ENCODE measurements at places on chromosomes 4 and X. TPM values are rescaled to one million over a fixed set of nuclear protein-coding genes. Genes with fewer than 3 reads are reported as not detected.
A peak's percentile ranks its signal among the peaks of the same experiment; 100 is the strongest.

DNA sequence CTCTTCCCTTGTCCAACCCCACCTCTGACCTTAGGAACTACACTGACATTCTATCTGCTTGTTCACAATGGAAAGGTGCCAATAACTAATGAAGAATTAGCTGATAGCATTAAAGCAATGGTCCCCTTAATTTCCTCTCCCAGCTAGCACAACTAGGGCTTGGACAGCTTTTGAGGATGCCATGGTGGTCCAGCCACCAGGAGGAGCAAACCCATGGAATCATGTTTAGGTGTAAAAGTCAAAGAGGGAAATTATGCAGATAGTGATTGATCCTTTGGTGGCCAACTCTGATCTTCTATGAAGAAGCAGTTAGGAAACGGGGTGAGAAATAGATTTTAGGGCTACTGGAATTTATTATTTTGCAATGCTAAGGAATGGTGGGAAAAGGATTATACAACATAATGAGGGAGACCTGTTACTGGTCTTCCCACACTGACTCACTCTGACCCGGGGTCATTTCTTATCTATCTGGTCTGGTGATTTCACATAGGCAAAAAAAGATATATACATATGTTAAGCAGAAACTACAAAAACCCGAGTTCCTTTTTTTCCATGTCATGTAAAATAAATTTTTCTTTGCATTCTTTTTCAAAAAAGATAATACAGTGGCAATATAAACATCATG is 45.8 kb upstream of the FBXW7 start:
- DNase-seq = no peak
- H3K36me3 ChIP-seq = no peaks in the 10 kb centered on the region
- peaks cover 9% of the 10 kb centered on the region for H3K4me1 ChIP-seq
- H3K27me3 ChIP-seq = peaks cover 3% of the 10 kb centered on the region
- no peak overlapping the region for H3K4me3 ChIP-seq

Gene OPRPN
- not detected for total RNA-seq

- H3K4me3 ChIP-seq = no peak overlapping the region
- H3K36me3 ChIP-seq = no peaks in the 10 kb centered on the region
- no peaks in the 10 kb centered on the region for H3K27me3 ChIP-seq
- H3K4me1 ChIP-seq = no peaks in the 10 kb centered on the region
- no peak overlapping the region for H3K27ac ChIP-seq
- no peak for DNase-seq
These were observed 68.0 kb downstream of the YIPF7 start for GRCh38 chr4:44583393-44583792.

GRCh38 chr4:163613383-163613782 is 118.9 kb downstream of the TMA16 start:
- H3K36me3 ChIP-seq = no peaks in the 10 kb centered on the region
- no peaks in the 10 kb centered on the region for H3K27me3 ChIP-seq

- H3K27me3 ChIP-seq = peaks cover 1% of the 10 kb centered on the region
- no peak for DNase-seq
- H3K4me1 ChIP-seq = no peaks in the 10 kb centered on the region
- no peaks in the 10 kb centered on the region for H3K36me3 ChIP-seq
- H3K27ac ChIP-seq = no peak overlapping the region
These were observed 70.8 kb upstream of the HHIP start for GRCh38 chr4:144575181-144575580.

DNA sequence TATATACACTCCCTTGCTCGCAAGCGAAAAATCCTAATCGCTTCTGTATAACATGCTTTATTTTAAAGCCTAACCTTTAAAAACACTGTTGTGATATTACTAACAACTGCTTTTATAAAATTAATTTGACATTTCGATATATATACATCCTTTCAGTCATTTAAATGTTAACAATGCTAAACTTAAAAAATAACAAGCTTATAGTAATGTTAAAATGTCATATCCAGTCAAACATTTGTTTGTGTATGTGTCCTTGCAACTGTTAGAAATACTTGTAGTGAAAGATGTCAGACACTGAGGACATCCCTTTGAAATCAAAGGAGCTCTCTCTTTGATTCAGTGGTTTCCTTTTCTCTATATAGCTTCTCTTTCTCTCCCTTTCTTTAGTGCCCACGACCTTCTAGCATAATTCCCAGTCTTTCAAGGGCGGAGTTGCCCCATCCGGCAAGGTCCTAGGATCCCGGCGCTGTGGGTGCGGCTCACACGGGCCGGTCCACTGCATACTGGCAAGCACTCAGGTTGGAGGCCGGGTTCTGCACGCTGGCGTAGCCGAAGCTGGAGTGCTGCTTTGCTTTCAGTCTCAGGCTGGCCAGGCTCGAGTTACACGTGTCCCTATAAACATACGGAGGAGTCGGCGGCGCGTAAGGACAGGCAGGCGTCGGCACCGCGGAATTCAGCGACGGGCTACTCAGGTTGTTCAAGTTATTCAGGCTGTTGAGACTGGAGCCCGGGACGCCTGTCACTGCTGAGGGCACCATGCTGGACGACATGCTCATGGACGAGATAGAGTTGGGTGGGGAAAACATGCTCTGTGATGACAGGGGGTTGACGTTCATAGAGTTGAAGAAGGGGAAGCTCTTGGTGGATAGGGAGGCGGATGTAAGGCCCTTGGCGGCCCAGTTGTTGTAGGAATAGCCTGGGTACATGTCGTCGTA is 5.0 kb downstream of the PITX2 start:
- H3K4me3 ChIP-seq = no peak overlapping the region
- peaks cover 12% of the 10 kb centered on the region for H3K4me1 ChIP-seq
- no peak for DNase-seq
- peak overlapping the region; percentile 62 for H3K27ac ChIP-seq
- peaks cover 94% of the 10 kb centered on the region for H3K27me3 ChIP-seq
- H3K36me3 ChIP-seq = peaks cover 8% of the 10 kb centered on the region

DNA sequence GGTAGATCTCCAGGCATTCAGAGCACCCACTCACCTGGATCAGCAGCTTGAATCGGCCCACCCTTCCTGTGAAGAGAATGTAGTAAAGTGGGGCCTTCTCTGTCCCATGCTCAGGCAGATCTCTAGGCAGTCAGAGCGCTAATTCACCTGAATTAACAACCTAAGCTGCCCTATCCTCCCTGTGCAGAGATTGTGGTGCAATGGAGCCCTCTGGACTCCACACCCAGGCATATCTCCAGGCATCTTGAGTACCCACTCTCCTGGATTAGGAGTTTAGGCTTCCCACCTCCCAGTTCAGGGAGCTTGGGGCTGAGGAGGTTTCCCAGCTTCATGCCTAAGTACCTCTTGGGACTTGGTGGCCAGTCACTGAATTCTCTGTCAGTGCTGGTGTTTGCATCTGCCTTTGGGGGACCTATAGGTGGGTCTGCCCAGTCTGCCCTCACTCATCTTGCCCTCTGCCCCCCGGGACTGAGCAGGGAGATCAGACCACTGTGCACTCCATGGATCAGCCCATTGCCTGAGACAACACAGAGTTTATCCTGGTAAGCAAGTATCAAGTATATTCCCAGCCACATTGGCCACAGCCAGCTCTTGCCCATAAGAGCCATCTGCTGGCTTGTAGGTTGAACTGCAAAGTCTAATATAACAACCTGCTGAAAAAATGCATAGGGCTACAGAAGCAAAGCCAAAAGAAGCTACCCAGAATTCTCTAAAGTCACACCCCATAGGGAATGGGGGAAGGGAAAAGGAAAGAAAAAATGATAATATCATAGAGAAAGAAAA is 372.9 kb downstream of the KLHL13 start:
- no peaks in the 10 kb centered on the region for H3K4me1 ChIP-seq
- H3K36me3 ChIP-seq = no peaks in the 10 kb centered on the region
- H3K4me3 ChIP-seq = no peak overlapping the region
- no peak overlapping the region for H3K27ac ChIP-seq
- no peak for DNase-seq
- H3K27me3 ChIP-seq = no peaks in the 10 kb centered on the region

Gene ZNF630
- 0.52 TPM for total RNA-seq

Gene RAB9B
- total RNA-seq = 0.40 TPM

- no peak overlapping the region for H3K27ac ChIP-seq
- DNase-seq = no peak
- H3K4me1 ChIP-seq = peaks cover 19% of the 10 kb centered on the region
- H3K27me3 ChIP-seq = peaks cover 5% of the 10 kb centered on the region
- H3K36me3 ChIP-seq = peaks cover 10% of the 10 kb centered on the region
These were observed 11.2 kb upstream of the TSPAN5 start for GRCh38 chr4:98669577-98669976.

Gene F11
- not detected for total RNA-seq

DNA sequence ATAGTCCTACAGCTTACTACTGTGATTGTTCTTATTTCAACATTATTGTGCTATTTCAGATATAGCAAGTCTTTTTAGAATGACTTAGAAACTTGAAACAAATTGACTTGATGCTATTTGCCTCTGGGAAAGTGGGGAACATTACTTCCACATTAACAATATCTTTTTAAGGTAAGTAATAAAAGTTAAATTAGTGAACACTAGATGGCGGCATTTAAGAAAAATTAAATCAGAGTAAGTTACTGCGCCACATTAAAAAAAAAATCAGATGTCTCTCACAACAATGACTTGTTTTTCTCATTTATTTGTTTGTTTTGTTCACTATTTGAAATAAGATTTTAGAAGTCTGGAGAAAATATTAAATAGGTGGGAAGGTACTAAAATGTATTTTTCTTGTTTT is 1026.9 kb upstream of the SLIT2 start:
- no peak overlapping the region for H3K27ac ChIP-seq
- no peaks in the 10 kb centered on the region for H3K4me1 ChIP-seq
- DNase-seq = no peak
- no peak overlapping the region for H3K4me3 ChIP-seq

DNA sequence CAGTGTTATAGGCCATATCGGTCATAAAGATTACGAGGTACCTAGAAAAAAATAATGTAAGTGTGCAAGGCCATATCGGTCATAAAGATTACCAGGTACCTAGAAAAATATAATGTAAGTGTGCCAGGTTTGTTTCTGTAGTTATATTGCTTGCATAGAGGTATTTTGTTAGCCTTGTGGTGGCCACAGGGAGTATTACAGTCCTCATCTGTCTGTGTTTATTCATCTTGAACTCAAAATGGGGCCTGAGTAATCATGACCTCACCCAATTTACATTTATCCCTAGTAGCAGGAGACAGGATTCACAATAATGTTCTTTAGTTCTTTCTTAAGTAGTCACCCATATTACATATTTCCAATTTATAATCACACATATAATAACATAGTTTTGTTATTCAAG is 459.7 kb downstream of the MID1IP1 start:
- no peak overlapping the region for H3K4me3 ChIP-seq
- H3K27ac ChIP-seq = no peak overlapping the region
- H3K36me3 ChIP-seq = no peaks in the 10 kb centered on the region

Gene SUPT20HL1
- not detected for total RNA-seq

DNA sequence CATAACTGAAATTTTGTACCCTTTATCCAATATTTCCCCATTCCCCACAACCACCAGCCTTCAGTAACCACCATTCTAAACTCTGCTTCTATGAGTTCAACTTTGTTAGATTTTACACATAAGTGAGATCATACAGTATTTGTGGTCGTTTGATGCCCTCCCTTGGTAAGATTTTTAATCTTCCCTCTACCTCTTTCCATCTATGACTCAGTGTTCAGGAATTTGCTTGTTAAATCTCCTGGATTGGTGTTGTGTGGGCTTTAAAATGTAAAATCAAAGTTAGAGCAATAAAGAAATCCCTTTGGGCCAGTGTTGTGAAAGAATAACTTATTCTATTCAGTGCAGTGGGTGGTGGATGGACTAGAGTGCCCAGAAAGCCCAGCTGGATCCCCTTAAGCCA is 37.4 kb downstream of the SLC16A2 start:
- no peaks in the 10 kb centered on the region for H3K36me3 ChIP-seq
- H3K27me3 ChIP-seq = no peaks in the 10 kb centered on the region
- no peak overlapping the region for H3K4me3 ChIP-seq
- no peak for DNase-seq

- no peak overlapping the region for H3K27ac ChIP-seq
- H3K4me3 ChIP-seq = no peak overlapping the region
- peaks cover 5% of the 10 kb centered on the region for H3K4me1 ChIP-seq
- H3K27me3 ChIP-seq = no peaks in the 10 kb centered on the region
These were observed 10.9 kb downstream of the MTHFD2L start for GRCh38 chr4:74168841-74169240.

Gene CSAG3
- total RNA-seq = 0.35 TPM

- no peak for DNase-seq
- peaks cover 35% of the 10 kb centered on the region for H3K36me3 ChIP-seq
- no peak overlapping the region for H3K4me3 ChIP-seq
- peaks cover 45% of the 10 kb centered on the region for H3K4me1 ChIP-seq
- H3K27me3 ChIP-seq = no peaks in the 10 kb centered on the region
These were observed 25.7 kb downstream of the AFF1 start for GRCh38 chr4:86960557-86960961.

Gene GABRE
- not detected for total RNA-seq

DNA sequence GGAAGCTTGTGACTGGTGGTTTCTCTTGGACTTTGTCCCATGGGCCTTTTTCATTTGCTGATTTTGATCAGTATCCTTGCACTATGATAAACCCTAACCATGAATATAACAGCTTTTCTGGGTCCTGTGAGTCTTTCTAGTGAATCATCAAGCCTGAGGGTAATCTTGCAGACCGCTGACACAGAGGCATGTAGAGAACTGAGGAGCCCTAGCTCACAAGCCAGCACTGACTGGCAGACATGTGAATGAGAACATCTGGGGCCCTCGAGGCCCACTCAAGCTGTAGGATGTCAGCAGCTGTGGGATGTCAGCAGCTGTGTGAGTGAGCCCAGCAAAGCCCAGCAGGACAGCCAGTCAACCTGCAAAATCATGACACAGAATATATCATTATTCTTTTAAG is 36.7 kb downstream of the HMGB3 start:
- H3K36me3 ChIP-seq = no peaks in the 10 kb centered on the region
- DNase-seq = no peak
- H3K27ac ChIP-seq = no peak overlapping the region
- no peaks in the 10 kb centered on the region for H3K27me3 ChIP-seq
- no peak overlapping the region for H3K4me3 ChIP-seq
- H3K4me1 ChIP-seq = no peaks in the 10 kb centered on the region

GRCh38 chr4:19213388-19213787 is 1038.3 kb upstream of the SLIT2 start:
- no peaks in the 10 kb centered on the region for H3K4me1 ChIP-seq
- H3K27ac ChIP-seq = no peak overlapping the region
- no peak overlapping the region for H3K4me3 ChIP-seq
- no peaks in the 10 kb centered on the region for H3K36me3 ChIP-seq

DNA sequence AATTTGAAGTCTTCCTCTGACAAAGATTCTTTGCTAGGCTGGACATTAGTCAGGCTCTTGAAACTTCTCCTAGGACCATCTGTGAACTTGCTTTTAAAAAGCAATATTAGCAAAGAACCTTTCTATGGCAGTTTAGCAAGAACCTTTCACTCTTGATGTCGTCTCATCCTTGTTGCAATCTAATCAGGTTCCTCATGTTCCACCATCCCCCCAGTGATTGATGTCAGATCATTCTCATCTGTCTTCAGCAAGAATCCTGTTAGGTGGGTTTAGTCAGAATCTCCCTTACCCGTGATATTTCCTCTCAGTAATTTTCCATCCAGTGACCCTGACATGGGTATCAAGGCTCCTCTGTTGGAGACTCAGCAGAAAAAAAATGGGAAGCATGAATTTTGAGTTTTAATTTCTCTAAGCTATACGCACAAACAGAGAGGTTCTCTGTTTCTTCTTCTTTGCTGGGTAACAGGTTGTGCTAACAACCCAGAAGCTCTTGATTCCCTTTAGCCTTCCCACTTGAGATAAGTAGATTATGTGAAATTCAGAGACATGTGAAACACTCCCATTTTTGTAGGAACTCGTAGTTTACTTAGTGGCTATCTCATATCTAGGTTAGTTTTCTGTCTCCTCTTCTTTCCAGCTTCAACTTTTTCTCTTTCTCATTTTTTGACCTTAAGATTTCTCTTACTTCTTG is 507.4 kb downstream of the C4orf33 start:
- no peaks in the 10 kb centered on the region for H3K36me3 ChIP-seq
- DNase-seq = no peak
- no peaks in the 10 kb centered on the region for H3K4me1 ChIP-seq
- no peak overlapping the region for H3K27ac ChIP-seq
- no peaks in the 10 kb centered on the region for H3K27me3 ChIP-seq
